ENCODE measurements at places on chromosomes 5 and 9.
A peak's percentile ranks its signal among the peaks of the same experiment; 100 is the strongest.

DNA sequence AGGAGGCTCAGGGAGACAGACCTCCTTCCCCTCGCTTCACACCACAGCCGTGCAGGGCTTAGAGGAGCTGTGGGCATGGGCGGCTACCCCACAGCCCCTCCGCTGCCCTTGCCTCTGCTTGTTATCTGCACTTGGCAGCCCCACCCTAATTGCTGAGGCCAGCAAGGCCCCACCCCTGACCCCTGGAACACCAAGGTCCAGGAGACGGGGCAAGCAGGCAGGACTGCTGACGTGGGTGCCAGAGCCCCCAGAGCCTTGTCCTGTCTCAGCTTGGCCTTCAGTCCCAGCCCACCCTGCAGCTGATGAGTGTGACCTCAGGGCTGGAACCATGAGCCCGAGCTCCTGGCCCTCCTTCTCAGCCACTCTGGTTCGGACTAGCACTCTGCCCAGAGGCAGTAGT lies 29.1 kb upstream of the NEURL1B start:
- DNase-seq = no peak

DNA sequence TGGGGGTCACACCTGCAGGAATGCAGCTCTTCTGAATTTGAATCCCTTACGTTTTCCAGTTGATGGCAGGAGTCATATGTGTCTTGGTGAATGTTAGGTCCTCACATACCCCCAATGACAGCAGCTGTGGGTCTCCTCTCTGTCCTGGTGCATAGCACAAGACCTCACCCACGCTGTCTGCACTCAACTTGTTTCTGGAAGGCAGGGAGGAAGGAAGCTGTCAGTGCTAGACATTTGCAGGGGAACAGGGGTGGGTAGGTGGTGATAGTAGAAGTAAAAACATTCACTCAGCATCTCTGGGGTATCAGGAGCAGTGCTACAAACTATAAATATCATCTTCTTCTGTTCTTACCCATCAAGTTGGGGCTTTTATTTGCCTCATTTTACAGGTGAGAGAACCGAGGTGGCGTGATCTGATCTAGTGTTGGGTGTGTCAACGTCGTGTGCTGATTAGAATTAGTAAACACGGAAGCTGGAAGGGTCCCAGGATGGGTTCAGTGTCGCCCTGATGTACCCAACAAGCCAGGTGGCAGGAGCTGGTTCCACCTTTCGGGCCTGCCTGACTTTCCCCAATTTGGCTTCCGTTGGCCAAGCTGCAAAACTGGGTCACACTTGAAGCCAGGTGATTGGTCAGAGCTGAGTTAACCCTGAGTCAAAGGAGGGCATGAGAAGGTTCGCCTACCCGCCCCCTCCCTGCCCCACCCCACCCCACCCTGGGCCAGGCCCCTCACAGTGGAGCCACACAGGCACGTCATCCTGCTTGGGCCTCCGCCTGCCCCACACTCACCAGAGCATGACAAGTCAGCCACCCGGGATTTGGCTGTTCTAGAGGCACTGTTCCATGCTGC lies 15.8 kb downstream of the ERGIC1 start:
- no peak for DNase-seq

GRCh38 chr5:71949772-71950171 lies 157.5 kb upstream of the MAP1B start:
- DNase-seq = no peak

DNA sequence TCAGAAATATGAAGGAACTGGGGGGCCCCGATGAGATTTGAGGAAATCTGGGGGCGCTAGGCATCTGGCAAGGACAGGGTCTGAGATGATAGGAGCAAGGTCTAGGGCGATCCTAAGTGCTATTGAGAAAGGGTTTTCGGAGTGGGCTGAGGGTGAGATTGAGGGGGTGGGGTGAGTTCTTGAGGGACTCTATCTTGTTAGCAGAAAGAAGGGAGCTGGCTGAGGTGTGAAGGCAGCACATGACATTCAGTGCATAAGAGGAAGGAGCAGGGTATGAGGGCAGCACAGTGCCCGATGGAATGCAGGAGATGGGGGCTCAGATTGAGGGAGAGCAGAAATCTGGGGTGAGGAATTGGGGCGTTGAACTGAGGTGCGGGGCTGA lies 640 bp downstream of the TRIM32 start:
- DNase-seq = no peak

- DNase-seq = peak; percentile 92
Measured at GRCh38 chr5:132419502-132420468, 50.3 kb downstream of the SLC22A5 start.

- DNase-seq = no peak
Measured at GRCh38 chr5:77486344-77486962, 5.7 kb downstream of the WDR41 start.

DNA sequence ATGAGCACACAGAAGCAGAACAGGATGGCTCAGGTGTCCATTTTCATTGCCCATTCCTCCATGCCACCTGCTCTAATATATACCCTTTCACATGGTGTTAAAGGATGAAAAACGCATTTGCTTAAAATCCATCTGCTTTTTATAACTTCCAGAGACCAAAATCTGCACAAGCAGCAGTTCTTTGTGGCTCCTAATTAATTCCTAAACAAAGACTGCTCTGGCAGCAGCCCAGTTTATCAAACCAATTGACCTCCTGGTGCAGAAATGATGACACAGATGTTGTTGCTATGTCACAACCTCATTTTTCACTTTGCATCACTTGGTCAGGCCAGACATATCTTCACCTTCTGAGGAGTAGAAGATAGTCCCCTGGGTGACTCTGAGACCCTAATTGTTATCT lies 141.2 kb downstream of the ASTN2 start:
- DNase-seq = no peak

DNA sequence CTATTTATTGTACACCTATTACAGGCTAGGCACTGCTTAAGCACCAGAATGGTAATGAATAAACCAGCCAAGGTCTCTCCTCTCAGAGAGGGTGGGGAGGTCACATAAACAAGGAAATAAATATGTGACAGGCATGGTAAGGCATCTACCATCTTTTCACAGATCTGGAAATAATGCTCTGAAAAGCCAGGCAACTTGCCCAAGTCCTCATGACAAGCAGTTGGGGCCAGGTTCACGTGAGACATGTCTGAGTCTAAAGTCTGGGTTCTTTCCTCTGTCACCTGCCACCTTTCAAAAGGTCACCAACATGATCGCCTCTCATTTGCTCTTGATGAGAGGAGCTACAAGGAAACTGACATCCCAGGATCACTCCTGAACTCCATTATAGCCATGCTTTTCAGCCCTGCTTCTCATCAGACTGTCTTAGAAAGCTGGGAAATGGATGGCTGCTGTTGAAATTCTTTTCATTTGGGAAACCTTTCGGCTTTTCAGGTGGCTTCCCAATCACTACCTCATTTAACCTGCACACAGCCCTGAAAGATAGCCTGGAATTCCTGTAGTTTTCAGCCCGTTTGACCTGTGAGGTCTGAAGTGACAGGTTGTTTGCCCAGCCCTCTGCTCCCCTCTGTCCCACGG lies 123.1 kb downstream of the CRB2 start:
- no peak for DNase-seq

- peak; percentile 65 for DNase-seq
Measured at GRCh38 chr9:135010921-135011320, 76.5 kb upstream of the OLFM1 start.

GRCh38 chr9:107948601-107949000 lies 459.0 kb upstream of the KLF4 start:
- no peak for DNase-seq

DNA sequence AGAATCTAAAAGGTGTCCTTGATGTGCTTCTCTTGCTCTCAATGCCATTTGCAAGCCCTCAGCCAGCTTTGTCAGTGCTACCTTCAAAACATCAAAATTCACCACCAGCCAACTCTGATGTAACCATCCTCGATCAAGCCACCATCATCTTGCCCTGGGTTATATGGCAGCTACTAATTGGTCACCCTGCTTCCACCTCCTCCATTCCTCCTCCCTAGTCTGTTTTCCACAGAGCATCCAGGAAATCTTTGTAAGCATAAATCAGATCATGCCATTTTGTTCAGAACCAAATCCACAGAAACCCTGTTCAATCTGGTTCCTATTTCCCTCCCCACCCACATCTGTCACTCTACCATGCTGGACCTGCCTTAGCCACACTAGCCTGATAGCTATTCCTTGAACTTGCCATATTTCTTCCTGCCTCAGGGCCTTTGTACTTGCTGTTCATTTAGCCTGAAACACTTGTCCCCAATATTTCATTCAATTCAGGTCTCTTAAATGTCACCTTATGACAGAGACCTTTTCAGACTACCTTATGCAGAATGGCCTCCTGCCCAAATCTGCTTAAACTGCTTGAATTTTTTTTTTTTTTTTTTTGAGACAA lies 1.9 kb upstream of the B4GALT1 start:
- no peak for DNase-seq

GRCh38 chr9:115093520-115093919 lies 24.4 kb downstream of the TNC start:
- DNase-seq = no peak

GRCh38 chr5:85030316-85031084 lies 645.8 kb upstream of the EDIL3 start:
- DNase-seq = peak; percentile 96

GRCh38 chr5:116068028-116068632 lies 16.7 kb upstream of the COMMD10 start:
- peak; percentile 87 for DNase-seq

DNA sequence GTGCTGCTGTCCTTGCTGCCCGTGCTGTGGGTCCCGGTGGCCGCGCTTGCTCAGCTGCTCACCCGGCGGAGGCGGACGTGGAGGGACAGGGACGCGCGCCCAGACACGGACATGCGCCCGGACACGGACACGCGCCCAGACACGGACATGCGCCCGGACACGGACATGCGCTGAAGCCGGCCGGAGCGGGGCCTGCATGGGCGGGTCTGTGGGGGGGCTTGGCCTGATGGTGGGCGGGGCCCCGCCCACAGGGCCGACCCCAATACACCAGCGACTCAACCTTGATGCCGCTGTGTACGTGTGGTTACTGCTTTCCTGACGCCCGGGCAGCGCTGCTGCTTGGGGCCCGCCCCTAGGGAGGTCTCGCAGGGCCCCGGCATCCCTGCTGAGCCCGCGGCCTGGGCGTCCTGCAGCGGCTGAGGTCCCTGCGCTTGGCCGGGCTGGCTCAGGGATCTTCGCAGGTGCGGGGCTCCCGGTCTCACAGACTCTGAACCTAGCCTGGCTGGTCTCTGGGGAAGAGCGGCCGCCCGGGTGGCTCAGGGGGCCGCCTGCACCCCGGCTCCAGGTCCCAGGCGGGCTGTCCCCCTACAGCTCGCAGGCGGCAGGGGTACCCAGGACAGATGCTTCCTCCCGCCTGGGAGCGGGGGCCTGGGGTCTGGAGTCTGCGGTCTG lies 20.9 kb downstream of the SLC6A18 start:
- DNase-seq = peak; percentile 35

Data from eye (tissue), 1 donor.